NCI-H1930 (cell line): ENCODE measurements at places on chromosomes 11 and 22.

DNA sequence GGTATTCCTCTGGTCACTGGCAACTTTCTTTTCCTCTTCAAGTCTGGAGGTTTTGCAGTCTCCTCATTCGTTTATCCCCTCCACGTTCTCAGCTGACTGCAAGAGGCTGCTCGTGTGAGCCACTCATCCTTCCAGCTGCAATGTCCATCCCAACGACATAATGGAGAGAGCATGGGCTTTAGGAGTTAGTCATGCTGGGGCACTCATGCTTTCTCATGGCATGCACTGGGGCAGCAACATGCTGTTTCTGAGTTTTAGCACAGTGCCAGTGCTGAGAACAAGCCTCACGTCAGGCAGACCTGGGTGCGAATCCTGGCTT lies 7.1 kb downstream of the DCPS start:
- no peak for DNase-seq

GRCh38 chr11:125701858-125702621 lies 21.4 kb upstream of the ACRV1 start:
- DNase-seq = no peak

DNA sequence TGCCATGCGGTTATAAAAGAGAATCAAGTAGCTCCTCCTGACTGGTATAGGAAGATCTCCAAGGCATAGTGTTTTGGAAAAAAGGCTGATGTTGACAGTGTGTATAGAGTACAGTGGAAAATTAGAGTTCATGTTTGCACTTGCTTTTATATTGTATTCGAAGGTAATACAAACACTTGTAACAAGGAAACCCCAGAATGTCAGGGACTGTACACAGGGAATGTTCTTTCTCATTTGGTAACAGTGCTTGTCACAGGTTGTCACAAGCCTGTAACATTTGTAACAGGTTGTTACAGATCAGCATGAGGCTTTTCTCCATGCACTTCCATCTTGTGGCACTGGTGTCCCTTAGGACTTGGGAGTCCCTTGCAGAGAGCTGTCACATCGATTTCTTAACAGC lies 64.0 kb downstream of the GRK3 start:
- DNase-seq = peak; percentile 16

- DNase-seq = no peak
Measured at GRCh38 chr11:104136861-104137260, 27.1 kb downstream of the PDGFD start.
